ENCODE measurements at places on chromosomes 6 and 20.

DNA sequence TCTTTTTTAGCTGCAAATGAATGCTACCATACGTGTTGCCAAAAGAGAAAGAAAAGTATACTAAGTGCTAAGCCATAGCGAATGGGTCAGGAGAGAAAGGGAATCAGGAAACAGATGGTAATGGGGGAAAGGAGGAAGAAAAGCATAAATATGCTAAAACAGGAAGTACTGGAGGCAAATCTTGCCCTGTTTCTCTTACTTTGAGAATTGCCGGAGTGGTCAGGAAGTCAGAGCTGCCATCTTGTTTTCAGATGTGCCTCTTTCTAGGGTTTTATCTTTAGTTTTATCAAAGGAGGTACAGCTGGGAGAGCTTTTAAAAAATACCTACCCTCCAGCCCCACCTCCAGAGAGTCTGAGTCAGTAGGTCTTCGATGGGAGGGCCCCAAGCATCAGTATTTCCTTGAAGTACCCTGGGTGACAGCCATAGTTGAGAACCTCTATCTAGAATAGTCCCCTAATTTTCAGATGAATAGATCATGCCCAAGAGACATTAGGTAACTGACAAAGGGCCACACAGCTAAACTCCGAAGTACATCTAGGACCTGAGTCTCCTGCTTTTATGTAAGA lies 193.3 kb downstream of the CLIC5 start:
- DNase-seq, result no peak

- DNase-seq, result no peak
Observed at GRCh38 chr6:125804264-125804663, 13.5 kb downstream of the NCOA7 start.

- no peak for DNase-seq
Observed at GRCh38 chr20:57257701-57258453, 8.6 kb downstream of the BMP7 start.

DNA sequence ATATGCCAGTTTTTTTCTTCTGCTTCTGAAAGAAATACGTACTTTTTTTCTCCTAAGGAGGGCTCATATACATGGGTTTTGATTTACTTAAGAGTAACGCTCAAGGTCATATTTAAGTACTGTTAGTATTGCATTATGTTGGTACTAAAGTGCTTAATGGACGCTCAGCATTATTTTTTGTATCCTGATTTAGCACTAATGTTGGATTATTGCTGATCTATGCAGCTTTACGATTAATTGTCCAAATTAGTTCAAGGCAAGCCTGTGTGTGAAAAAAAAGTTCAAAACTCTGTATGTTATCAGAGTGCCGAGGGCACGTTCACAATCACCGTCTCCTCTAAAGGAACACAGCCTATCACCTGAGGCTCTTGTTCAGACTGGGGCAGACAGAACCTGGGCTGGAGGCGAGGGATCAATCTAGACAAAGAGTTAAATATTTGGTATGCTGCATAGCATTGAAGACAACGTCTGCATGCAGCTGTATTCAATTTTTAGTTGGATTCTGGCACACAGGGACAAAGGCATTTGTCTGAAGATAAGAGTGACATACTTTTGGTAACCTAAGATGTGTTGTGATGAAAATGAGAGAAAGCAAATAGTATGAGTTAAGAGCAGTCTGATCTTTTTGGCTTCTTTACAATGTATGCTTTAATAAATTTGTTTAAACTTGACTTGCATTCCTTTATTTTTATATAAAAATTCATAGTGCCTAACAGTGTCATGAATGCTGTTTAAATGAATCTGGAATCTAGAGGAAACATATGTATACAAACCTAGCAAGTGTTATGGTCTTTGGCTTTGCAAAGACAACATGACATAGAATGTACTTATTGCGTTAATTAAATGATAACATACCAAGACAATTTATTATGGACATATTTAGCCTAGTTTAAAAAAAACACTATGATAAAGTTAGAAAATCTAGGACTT lies 341.2 kb downstream of the SAMD5 start:
- no peak for DNase-seq

DNA sequence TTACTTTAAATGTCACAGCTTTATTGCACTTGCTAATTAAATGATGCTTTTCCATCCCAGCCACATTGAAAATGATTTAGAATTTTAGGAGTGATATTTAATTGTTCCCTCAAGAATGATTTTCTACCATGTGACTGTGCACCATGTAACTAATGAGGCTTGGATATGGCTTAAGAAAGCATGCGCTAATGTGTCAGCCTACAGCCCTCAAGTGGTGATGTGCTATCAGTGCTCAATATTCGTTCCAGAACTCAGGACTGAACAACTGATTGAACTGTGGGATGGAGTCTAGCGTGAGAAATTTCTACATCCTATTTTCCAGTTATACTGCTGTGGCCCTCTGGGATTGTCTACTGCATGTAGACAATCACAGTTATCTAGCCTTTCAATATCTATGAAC lies 71.5 kb downstream of the PKIB start:
- no peak for DNase-seq

DNA sequence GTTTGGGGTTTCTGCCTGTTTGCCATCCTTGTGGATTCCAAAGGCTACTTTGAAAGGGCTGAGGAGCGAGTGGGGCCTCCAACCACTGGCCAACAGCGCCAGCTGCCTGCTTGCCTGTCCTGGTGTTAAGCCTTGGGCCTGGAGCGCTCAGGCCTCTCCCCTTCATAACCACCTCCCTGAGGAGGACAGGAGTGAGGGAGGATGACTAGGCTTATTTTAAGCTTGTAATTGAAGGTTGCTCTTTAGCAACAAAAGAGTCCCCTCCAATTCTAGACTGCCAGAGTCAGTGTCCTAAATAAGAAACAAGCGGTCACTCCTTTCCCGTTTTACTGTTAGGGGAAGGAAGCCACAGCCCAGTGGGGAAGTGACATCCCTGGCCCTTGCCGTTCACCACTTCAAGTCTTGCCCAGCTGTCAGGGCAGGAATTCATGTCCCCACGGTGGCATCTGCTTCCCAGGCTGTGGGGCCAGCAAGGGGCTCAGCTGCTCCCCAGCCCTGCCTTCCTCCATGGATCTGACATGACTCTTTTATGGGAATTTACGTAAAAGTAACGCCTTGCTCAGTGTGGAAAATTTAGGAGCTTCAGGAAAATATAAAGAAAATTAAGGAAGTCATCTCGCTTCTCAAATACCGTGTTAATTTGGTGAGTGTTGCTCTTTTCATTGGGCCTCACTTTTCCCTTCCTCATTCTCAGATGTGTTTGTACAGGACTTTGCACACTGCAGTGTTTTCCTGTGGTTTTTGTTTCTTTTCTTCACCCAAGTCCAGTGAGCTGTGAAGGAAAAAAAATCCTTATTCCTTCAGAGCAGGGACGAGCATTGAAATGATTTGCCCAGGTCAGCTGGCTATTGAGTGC lies 57.8 kb downstream of the SSR1 start:
- no peak for DNase-seq

GRCh38 chr6:137734875-137735182 lies 132.2 kb upstream of the TNFAIP3 start:
- no peak for DNase-seq

DNA sequence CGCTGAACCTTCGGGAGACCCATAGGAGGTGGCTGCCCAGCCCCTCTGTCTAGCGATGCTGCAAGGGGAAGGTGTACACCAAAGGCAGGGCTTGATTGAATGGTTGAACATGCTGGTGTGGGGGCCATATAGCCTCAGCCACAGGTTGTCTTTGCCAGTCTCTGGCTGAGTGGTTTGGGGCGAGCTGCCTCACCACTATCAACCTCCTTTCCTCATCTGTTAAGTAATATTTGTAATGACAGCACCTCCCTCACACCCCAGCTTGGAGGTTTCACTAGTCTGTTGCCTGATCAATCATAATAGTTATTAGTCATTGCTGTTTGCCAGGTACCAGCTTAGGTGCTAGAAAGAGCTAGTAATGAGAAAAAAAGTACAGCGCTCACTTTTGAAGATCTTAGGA lies 11.8 kb upstream of the ZNF831 start:
- no peak for DNase-seq

DNA sequence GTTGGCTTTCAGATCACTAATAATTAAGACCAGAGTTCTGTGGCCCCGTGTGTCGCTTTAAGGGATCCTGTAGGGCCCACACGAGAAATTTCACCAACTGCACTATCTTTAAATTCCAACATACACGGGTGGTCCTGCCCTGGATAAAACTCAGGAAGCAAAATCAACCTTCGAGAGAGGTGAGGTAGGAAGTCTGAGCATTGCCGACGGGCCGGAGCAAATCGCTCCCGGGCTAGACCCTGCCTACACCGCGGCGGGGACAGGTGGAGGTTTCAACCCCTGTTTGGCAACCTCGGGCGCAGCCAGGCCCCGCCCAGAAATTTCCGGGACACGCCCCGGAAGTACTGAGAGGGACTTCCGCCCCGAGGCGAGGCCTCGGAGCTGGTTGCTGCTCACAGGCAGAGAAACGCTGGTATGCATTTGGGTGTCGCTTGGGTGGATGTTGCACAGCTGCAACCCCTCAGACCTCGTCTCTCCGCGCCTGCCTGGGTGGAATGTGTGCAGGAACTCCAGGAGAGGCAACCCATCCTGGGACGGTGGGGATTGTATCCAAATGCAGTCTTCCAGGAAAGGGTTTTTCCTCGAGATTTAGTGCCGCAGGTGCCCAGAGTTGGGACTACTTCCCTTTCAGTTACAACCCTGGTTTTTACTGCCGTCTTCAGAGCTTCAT lies 19.9 kb downstream of the ZKSCAN8 start:
- no peak for DNase-seq

DNA sequence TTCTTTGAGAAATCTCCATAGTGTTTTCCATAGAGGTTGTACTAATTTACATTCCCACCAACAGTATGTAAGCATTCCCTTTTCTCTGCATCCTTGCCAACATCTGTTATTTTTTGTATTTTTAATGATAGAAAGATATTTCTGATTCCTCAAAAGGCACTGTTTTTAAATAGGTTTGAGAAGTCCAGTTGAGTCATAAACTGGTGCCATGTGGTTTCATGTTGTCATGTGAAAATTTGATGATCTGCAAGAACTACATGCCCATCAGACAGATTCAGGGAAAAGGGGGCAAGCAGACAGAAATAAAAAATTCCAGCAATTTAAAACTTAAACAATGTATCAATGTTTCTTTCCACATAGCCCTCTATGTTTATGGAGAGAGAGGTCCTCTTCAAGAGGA lies 227.5 kb downstream of the KCNQ5 start:
- no peak for DNase-seq

GRCh38 chr6:108877046-108877751 lies 29.0 kb downstream of the ARMC2 start:
- no peak for DNase-seq

GRCh38 chr6:158481690-158482473 lies 78.0 kb upstream of the TMEM181 start:
- no peak for DNase-seq
